BE2C (cell line): ENCODE measurements at places on chromosomes 1 and 21.

DNA sequence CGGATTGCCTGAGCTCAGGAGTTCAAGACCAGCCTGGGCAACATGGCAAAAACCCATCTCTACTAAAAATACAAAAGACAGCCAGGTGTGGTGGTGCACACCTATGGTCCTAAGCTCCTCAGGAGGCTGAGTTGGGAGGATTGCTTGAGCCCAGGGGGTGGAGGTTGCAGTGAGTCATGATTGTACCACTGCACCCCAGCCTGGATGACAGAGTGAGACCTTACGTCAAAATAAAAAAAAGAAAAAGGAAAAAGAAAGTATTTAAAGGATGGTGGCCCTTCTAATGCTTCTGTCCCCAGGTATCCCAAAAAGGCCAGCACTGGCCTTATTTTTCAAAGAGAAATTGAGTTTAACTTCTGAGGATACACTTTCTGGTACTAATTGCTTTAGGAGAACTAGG lies 1.7 kb downstream of the IKBKE start:
- DNase-seq = no peak

DNA sequence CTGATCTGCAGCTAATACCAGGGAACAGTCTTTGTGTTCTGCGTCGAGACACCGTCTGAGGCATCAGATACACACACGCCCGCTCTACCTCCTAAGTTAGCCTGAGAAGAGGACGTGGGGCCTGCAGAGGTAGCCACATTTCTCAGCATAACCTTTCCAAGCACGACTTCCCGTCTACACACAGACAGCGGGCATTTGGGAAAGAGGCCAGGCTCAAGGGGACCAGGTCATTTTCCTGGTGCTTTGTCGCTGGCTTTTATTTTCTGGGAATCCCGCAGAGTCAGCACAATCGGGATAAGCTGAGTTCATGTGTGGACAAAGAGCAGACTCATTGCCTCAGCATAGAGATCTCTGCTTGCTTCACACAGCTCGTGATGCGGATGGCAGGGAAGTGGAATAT lies 72.5 kb upstream of the SMYD2 start:
- DNase-seq = no peak

GRCh38 chr1:110888049-110888448 lies 15.1 kb downstream of the CD53 start:
- no peak for DNase-seq

GRCh38 chr1:6757719-6758435 lies 27.4 kb upstream of the CAMTA1 start:
- no peak for DNase-seq

GRCh38 chr1:162072740-162073139 lies 3.2 kb downstream of the NOS1AP start:
- no peak for DNase-seq
